ENCODE measurements at places on chromosomes 3 and 15.

GRCh38 chr3:102174832-102175374 lies 259.9 kb upstream of the ZPLD1 start:
- DNase-seq = no peak

DNA sequence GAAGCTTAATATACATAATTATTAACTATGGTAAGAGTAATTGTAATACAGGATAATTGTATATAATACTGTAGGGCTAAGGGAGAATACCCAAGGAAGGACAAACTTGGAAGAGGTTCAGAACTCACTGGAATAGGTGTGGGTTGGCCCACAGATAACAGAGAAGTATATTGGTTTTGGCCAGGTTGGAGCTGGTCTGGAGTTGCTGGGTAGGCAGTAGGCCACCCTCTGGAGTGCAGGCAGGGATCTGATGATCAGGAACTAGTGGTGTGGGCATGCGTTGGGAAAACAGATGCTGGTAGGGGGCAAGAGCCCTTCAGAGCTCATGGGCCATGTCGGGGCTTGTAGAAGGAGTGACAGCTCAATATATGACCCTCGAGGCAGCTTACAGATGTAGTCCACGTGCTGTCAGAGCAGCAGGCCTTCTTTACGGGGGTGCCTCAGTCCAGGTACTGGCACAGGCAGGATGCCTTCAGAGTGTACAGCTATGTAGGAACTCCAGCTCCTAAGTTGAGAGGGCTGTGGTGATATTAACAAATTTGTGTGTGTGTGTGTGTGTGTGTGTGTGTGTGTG lies 12.4 kb downstream of the IREB2 start:
- DNase-seq = no peak

DNA sequence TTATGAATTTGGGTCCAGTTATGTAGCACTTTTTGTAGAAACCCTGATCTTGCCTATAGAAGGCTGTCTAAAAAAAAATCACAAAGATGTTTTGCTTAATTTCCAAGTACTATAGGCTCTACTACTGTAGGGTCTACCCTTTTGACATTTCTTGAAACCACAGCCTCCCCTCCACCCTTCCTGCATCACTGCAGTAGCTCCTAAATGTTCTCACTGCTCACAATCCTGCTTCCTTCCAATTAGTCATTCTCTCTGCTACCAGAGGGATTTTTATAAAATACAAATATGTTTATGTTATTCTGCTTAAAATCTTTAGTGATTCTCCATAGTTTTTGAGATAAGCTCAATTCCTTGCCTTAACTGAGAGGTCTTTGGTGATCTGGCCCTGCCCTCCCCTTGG lies 114.0 kb downstream of the CYP19A1 start:
- DNase-seq = no peak

DNA sequence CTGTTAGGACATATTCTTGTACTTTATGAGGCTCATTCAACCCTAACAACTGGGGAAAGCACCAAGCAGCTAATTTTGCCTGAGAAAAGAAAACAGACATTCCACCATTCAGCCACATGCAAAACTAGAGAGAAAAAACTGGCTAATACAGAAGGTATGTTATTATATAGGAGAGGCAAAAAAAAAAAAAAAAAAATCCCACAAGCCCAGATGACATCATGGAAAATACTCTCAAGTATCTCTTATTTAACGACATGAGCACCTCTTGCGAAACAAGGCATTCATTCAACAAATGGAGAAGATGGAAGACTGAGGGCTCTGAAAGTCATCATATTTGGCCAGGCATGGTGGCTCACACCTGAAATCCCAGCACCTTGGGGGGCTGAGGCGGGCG lies 61.5 kb downstream of the PRICKLE2 start:
- DNase-seq = no peak

GRCh38 chr3:160616716-160617115 lies 51.3 kb upstream of the KPNA4 start:
- DNase-seq = no peak

GRCh38 chr15:100353449-100353848 lies 11.7 kb upstream of the ADAMTS17 start:
- DNase-seq = no peak

DNA sequence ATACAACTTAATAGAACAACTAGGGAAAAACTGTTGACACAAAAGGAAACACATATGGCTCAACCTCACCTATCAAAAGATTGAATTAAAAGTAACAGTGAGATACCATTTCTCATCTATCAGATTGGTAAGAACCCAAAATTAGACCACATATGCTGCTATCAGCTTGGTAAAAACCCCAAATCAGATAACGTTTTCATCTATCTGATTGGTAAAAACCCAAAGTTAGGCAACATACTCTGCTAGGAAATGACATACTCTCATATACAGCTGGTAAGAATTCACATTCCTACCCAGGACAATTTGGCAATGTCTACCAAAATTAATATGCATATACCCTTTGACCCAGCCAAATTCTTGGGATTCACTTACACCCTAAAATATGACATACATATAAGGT lies 26.3 kb downstream of the NRG4 start:
- DNase-seq = no peak

DNA sequence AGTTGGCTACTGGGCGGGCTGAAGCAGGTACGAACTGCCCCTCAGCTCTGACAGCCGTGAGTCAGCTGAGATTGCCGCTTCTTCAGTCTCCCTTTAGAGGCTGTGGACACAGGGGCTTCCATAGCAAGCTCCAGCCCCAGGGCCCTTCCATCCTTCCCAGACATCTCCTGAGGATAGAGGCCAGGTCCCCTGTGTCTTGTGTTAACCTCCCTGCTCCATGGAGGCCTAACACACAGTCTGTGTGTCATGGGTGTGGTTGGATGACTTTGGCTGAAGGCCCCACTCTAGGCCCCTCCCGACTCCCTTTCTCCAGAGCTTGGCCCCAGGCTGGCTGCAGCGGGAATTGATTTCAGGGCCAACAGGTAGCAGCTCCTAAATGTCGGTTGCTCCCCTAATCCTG lies 116.1 kb upstream of the TLE3 start:
- no peak for DNase-seq

DNA sequence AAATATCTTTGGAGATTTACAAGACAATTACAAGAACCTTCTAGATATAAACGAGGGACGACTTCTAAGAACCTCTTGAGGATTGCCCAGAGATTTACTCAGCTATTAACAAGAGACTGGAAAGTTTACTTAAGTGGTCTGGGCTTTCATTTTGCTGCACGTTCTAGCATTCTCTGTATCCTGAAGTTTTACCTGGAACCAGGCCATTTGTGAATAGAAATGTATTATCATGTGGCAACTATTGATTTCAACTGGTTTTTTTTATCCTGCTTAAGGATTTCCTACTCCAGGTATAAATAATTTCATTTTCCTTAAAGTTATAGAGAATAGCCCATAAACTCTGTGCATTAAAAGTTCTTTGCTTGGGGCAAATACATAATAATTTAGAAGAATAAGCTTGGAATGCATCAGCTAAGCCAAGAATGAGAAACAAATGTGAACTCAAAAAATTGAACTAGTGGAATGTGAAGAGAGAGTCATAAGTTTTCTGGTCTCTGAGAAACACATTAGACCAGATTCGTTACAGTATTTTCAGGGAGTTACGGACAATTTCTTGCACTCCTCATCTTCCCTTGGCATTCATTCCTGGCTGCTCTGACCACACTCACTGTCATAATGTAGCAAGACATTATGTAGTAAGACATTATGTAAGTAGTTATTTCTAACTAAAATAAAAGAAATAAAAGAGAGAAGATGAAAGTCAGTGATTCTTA lies 1.3 kb downstream of the AQP9 start:
- DNase-seq = no peak

DNA sequence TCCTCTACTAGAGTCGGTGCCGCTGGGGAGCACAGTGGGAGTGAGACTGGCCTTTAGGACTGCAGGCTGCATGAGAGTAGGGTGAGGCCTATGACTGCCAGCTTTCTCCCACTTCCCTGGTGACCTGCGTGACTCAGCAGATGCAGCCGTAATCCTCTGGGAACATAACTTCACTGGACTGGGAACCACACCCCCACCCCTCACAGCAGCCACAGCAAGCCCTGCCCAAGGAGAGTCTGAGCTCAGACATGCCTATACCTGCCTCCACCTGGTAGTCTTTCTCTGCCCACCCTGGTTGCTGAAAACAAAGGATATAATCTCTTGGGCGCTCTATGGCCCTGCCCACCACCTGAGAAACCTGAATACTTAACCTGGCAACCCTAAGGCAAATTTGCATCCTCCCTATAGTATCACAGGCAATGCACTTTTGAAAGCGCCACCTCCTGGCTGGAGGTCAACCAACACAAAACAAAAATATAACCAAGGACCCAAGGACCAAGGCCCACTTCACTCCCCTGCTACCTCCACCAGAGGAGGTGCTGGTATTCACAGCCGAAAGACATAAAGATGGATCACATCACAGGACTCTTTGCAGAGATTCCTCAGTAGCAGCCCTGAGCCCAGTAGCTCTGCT lies 308.9 kb downstream of the CTNNB1 start:
- DNase-seq = no peak

GRCh38 chr3:126226374-126226773 lies 46.0 kb upstream of the ALDH1L1 start:
- no peak for DNase-seq

DNA sequence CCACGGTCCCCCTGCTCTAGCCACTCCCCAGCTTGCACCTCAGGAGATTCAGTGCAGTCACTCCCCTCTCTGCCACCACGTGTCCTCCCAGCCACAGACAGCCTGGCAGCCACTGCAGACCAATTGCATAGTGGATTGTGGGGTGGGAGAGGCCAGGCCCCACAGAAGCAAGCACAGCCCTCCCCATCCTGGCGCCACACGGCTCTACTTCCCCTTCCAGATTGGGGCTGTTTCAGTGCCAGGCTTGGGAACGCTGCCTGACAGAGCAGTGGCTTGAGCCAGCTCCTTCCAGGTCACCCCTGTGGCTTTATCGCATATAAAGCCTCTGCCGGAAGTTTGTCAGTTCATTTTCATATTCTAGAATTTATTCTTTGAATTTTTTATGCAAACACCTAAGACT lies 90.7 kb downstream of the TMEM266 start:
- DNase-seq = peak; percentile 71

- peak; percentile 28 for DNase-seq
Observed at GRCh38 chr3:157493627-157494550, 9.3 kb downstream of the VEPH1 start.

- no peak for DNase-seq
Observed at GRCh38 chr3:143208976-143209714, 89.6 kb downstream of the CHST2 start.

DNA sequence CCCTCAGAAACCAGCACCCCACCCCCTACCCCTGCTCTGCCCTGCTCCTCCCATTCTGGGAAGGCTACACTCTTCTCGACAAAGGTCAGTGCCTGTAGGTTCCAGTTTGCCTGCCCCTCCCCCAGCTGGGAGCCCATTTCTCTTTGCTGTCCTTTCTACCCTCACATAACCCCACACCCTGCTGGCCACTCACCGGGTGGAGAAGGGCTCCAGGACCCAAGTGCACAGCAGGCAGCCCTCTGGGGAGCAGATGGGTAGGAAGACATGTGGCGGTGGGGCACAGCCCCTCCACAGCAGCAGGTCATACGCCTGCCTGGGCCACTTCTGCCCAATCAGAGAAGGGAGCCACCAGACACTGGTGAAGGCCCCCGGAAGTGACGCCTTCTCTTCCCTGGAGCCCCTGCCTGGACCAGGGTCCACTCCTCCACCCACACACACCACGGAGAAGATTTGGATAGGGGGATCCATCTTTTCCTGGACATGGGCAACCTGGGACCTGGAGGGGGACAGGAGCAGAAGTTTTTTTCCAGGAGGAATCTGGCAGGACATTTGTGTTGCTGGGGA lies at the start of gene THPO:
TSS of gene THPO (minus strand) at position 326 of the 564 bp plus-strand sequence. CDS start 1,948 bp downstream, outside the sequence.
- no peak for DNase-seq

GRCh38 chr3:58008141-58009025 lies at the start of gene FLNB:
Gene FLNB, plus strand, starts transcription at chr3:58008422. Its CDS starts 143 bp downstream, at chr3:58008565.
- DNase-seq = no peak

GRCh38 chr3:194758716-194759115 lies 73.0 kb downstream of the FAM43A start:
- DNase-seq = peak; percentile 23
